ENCODE measurements at places on chromosomes 3 and 15. TPM values are rescaled to one million over a fixed set of nuclear protein-coding genes. Genes with fewer than 3 reads are reported as not detected.

GOLGA6A gene
- 0.89 TPM for total RNA-seq

SLC26A6 gene
- 35.9 TPM for total RNA-seq

PCSK6 gene
- 3.6 TPM for total RNA-seq

GRCh38 chr3:184360070-184360928, 1.1 kb downstream of the CLCN2 start:
- peaks cover 25% of the 10 kb centered on the region for H3K4me1 ChIP-seq
- peak overlapping the region; percentile 84 for H3K4me3 ChIP-seq
- H3K36me3 ChIP-seq = peaks cover 13% of the 10 kb centered on the region
- H3K27ac ChIP-seq = peak overlapping the region; percentile 40
- H3K27me3 ChIP-seq = peaks cover 5% of the 10 kb centered on the region

DNA sequence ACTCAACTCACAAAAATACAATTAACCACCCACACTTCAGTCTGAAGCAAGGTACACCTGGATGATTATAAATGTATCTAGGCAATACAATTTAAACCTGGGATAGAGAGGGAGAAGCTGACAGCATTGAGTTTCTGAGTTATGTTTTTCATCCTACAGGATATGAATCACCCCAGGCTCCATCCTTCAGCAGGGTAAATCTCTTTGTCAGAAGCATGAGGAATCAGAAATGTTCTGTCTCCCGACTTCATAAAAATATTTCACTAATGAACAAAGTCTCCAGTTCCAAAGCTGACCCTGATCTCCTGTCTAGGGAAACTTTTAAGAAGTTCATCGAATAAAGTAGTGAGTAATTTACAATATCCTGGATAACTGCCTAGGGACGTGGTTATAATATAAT, 25.5 kb upstream of the FRMD4B start:
- no peak overlapping the region for H3K27ac ChIP-seq
- peaks cover 13% of the 10 kb centered on the region for H3K4me1 ChIP-seq
- H3K36me3 ChIP-seq = peaks cover 5% of the 10 kb centered on the region

GRCh38 chr3:158974904-158975303, 173.1 kb downstream of the MFSD1 start:
- no peak overlapping the region for H3K27ac ChIP-seq
- no peaks in the 10 kb centered on the region for H3K27me3 ChIP-seq

- H3K4me1 ChIP-seq = no peaks in the 10 kb centered on the region
- no peak overlapping the region for H3K27ac ChIP-seq
- no peaks in the 10 kb centered on the region for H3K27me3 ChIP-seq
- DNase-seq = no peak
These were observed 32.0 kb upstream of the COPB2 start for GRCh38 chr3:139421460-139421859.

DNA sequence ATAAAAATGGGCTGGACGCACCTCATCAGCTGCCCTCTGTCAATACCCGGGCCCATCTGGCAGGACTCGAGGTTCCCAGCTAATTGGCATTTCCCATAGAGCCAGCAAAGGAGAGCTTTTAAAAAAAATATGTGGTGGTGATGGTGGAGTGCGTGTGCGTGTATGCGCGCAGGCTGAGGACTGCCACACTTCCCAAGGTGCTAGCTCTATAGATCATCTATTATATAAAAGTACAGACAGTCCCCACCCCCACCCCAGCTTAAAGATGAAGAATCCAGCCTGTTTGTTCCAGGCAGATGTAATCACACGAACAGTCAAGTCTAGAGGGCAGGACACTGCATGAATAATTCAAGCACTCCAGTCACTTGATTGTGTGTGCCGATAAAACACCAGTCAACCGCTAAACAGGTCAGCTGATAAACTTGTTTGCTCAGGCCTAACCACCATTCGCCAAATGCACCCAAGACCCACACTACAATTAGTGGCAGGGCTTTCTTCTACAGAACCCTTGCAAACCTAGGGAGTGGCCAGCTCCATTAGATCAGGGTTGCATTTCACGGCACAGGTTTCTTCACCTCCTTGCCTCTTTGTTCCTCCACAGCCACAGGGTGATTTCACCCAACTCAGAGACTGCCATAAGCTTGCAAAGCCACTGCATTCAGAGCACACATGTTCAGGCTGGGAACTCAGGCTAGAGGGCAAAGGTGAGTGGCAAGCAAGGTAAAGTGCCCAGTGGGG, 5.8 kb downstream of the TLE3 start:
- H3K27me3 ChIP-seq = no peaks in the 10 kb centered on the region
- peak overlapping the region; percentile 13 for H3K4me3 ChIP-seq
- no peak for DNase-seq
- peaks cover 76% of the 10 kb centered on the region for H3K4me1 ChIP-seq
- H3K27ac ChIP-seq = peak overlapping the region; percentile 43

DNA sequence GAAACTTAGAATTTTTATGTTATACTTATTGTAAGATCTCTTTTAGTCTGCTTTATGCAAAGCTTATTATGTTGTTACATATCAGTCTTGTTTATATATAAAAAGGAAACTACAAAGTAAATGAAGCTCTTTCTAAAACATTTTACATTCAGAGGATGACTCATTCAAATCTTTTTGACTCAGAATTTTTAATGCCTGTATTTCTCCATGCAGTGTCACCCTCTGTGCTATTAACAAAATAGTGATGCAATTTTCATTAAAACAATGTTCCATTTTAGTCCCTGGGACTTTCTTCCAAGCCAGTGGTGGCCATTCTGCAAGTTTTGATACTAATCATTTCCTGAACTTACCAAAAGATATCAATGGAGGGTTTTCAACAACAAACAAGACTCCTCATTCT, 216.1 kb downstream of the NAALADL2 start:
- H3K4me1 ChIP-seq = no peaks in the 10 kb centered on the region
- no peaks in the 10 kb centered on the region for H3K36me3 ChIP-seq
- H3K27ac ChIP-seq = no peak overlapping the region
- no peak for DNase-seq
- no peaks in the 10 kb centered on the region for H3K27me3 ChIP-seq
- H3K4me3 ChIP-seq = no peak overlapping the region
